Lung (tissue), 17 donors: ENCODE measurements at places on chromosomes 1 and 21. TPM values are rescaled to one million over a fixed set of nuclear protein-coding genes. Genes with fewer than 3 reads are reported as not detected.
A peak's percentile ranks its signal among the peaks of the same experiment; 100 is the strongest.

DNA sequence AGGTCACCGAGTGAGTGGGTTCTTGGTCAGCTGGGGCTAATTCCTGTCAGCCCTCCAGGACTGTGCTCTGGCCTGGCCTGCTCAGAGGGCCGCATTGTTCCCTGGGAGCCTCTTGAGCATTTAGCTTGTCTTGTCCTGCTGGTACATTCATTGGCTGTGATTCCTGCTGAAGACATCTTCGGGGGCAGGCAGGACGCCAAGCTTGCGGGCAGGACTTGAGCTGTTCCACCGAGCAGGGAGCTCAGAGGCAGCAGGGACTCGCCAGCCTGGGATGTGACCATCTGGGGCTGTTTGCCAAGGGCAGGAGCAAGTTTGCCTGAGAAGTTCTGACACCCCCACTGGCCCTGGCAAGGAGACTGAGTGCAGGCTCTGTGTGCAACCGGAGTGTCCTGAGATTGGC, 7.0 kb upstream of the SLC26A9 start:
- DNase-seq = no peak
- no peaks in the 10 kb centered on the region for H3K27me3 ChIP-seq
- no peaks in the 10 kb centered on the region for H3K36me3 ChIP-seq
- H3K4me3 ChIP-seq = no peak overlapping the region

GRCh38 chr1:46522184-46522968, 29.1 kb downstream of the KNCN start:
- H3K4me3 ChIP-seq = no peak overlapping the region
- H3K36me3 ChIP-seq = no peaks in the 10 kb centered on the region
- H3K27me3 ChIP-seq = peaks cover 11% of the 10 kb centered on the region
- DNase-seq = peak; percentile 73
- H3K4me1 ChIP-seq = no peaks in the 10 kb centered on the region
- H3K27ac ChIP-seq = peak overlapping the region; percentile 27

GRCh38 chr1:8373581-8374241, 55.8 kb downstream of the SLC45A1 start:
- DNase-seq = peak; percentile 71
- peaks cover 5% of the 10 kb centered on the region for H3K36me3 ChIP-seq
- H3K4me3 ChIP-seq = no peak overlapping the region
- no peaks in the 10 kb centered on the region for H3K27me3 ChIP-seq

DNA sequence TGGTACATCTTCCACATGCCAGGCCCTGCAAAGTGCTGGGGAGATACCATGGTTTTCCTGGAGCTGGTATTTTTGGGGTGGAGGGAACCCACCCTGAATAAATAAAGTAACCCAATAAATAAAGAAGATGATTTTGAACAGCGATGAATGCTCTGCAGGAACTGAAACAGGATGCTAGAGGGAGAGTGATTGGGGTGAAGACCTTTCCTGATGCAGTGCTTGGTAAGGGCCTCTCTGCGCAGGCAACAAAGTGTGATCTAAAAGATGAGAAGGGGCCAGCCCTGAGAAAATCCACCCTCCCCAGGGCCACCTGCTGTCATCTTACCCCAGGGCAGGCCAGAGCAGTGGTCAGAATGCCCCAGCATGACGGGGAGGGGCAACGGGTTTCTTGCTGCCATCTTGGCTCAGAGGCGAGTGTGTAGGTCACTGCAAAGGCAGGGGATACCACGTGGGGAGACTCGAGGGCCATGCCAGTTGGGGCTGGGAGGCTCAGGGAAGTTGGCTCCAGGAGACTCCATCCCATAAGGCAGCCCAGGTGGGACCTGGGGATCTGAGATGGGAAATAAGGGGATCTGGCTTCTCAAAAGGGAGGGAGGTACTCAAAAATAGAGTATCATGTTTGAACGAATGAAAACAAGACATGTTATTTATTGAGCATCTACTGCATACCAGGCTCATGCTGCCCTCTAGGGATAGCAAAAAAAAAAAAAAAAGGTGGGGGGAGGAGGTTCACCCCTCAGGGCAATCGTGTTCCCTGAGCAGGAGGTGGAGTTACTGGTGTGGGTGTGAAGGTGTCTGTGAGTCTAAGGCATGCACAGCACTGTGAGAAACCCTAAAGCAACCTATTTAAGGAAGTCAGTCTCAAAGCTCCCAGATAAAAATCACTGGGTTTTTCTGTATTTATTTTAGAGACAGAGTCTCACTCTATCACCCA, 2.8 kb downstream of the SRARP start:
- no peaks in the 10 kb centered on the region for H3K36me3 ChIP-seq
- H3K27ac ChIP-seq = no peak overlapping the region
- H3K27me3 ChIP-seq = no peaks in the 10 kb centered on the region
- no peaks in the 10 kb centered on the region for H3K4me1 ChIP-seq

DNA sequence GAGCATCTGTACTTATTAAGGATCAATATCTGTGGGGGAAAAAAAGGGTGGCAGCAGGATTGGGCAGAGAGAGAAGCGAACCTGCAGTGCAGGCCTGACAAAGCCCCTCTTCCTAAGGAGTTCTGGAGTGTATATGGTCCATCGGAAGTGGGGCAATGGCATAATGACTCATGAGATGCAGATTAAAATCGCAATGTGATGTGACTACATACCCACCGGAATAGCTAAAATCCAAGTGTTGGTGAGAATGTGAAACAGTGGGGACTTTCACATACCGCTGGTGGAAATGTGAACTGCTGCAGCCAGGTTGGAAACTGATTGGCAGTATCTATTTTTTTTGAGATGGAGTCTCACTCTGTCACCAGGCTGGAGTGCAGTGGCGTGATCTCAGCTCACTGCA, 8.2 kb upstream of the CREG1 start:
- no peaks in the 10 kb centered on the region for H3K36me3 ChIP-seq
- H3K4me3 ChIP-seq = no peak overlapping the region
- no peaks in the 10 kb centered on the region for H3K27me3 ChIP-seq

- no peaks in the 10 kb centered on the region for H3K36me3 ChIP-seq
- H3K4me3 ChIP-seq = no peak overlapping the region
- H3K4me1 ChIP-seq = peaks cover 3% of the 10 kb centered on the region
- H3K27me3 ChIP-seq = no peaks in the 10 kb centered on the region
Measured at GRCh38 chr21:36411301-36411700, 26.1 kb downstream of the CHAF1B start.

DNA sequence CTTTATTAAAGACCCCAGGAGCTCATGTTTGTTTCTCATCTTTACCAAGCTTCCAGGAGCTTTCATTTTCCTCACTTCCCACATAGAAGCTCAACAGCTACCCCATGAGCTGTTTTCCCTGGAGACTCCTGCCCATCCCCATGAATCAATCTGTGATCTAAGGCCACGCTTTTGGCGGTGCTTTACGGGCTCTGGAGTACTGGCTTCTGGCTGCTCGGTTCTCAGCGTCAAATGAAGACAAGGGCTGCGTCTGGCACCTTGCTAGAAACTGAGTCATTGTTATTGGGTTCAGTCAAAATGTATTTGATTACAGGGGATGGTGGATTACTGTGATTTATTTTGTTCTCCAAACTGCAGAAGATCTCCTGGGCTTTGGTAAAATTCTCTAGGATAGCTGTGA, 39.9 kb downstream of the ACP6 start:
- H3K4me1 ChIP-seq = no peaks in the 10 kb centered on the region
- H3K36me3 ChIP-seq = no peaks in the 10 kb centered on the region
- H3K27ac ChIP-seq = no peak overlapping the region
- no peaks in the 10 kb centered on the region for H3K27me3 ChIP-seq
- no peak overlapping the region for H3K4me3 ChIP-seq

GRCh38 chr1:240877605-240878004, 265.6 kb upstream of the GREM2 start:
- H3K36me3 ChIP-seq = no peaks in the 10 kb centered on the region
- H3K4me3 ChIP-seq = no peak overlapping the region
- no peak for DNase-seq
- H3K4me1 ChIP-seq = no peaks in the 10 kb centered on the region
- no peaks in the 10 kb centered on the region for H3K27me3 ChIP-seq

- no peaks in the 10 kb centered on the region for H3K27me3 ChIP-seq
- H3K4me3 ChIP-seq = no peak overlapping the region
- no peaks in the 10 kb centered on the region for H3K36me3 ChIP-seq
- no peaks in the 10 kb centered on the region for H3K4me1 ChIP-seq
- no peak overlapping the region for H3K27ac ChIP-seq
Measured at GRCh38 chr21:34956416-34957316, 92.4 kb downstream of the RUNX1 start.

DNA sequence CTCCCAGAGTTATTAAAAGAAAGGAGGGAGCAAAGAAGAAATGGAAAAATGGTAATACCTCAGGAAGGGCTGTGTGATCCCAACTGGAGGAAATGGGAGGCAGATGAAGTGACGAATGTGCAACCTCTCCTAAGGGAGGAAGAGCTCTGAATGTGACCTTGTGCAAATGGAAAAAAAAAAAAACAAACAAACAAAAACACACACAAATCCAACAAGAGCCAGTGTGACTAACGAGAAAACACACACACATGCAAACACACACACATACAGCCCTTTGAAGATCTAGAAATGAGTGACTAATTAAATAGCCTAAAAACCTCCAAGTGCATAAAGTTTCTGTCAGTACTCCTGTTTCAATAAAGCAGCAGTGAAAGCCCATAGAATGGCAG, 49.0 kb downstream of the CCN1 start:
- no peaks in the 10 kb centered on the region for H3K36me3 ChIP-seq
- H3K4me1 ChIP-seq = no peaks in the 10 kb centered on the region
- no peak overlapping the region for H3K27ac ChIP-seq
- no peak for DNase-seq

- H3K27me3 ChIP-seq = no peaks in the 10 kb centered on the region
- H3K4me3 ChIP-seq = no peak overlapping the region
- DNase-seq = no peak
- H3K27ac ChIP-seq = no peak overlapping the region
- no peaks in the 10 kb centered on the region for H3K36me3 ChIP-seq
- H3K4me1 ChIP-seq = peaks cover 70% of the 10 kb centered on the region
Measured at GRCh38 chr1:226658546-226659125, 80.4 kb downstream of the ITPKB start.

DNA sequence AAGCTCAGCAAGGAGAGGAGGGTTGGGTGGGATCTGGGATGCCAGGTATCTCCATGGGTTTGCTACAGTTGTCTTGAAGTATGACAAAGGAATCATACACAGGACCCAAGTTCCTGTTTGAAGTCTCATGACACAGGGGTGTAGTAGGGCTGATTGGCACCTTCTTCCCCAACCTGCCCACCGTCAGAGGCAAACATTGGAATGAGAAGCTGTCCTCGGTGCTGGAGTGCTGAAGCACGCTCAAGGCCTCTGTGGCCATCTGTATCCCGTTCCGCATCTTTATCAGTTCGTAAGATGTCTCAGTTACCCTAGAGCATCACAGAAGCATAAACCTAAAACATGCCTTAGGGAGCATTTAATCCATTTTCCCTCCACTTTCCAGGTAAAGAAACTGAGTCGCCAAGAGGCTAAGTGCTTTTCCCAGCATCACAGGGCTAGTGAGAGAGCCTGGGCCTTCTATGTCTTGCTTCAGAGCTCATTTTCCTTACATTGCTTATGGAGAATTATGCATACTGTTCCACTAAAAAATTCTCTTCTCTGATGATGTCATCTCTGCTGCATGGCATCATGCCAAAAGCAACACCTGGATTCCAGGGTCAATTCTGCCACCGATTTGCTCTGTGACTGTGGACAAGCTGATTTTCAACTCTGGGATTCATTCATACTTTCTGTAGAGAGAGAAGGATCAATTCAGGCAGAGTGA, 34.2 kb downstream of the VWA5B1 start:
- H3K27me3 ChIP-seq = peaks cover 3% of the 10 kb centered on the region
- H3K4me1 ChIP-seq = peaks cover 3% of the 10 kb centered on the region
- H3K4me3 ChIP-seq = no peak overlapping the region
- H3K36me3 ChIP-seq = no peaks in the 10 kb centered on the region
- DNase-seq = peak; percentile 45

GRCh38 chr1:21090463-21090862, 86.2 kb downstream of the EIF4G3 start:
- H3K27ac ChIP-seq = no peak overlapping the region
- no peak overlapping the region for H3K4me3 ChIP-seq
- DNase-seq = no peak
- H3K4me1 ChIP-seq = no peaks in the 10 kb centered on the region
- H3K36me3 ChIP-seq = peaks cover 5% of the 10 kb centered on the region

GRCh38 chr1:205668951-205669340, 11.4 kb downstream of the SLC45A3 start:
- H3K27me3 ChIP-seq = no peaks in the 10 kb centered on the region
- DNase-seq = no peak
- H3K4me1 ChIP-seq = no peaks in the 10 kb centered on the region
- no peaks in the 10 kb centered on the region for H3K36me3 ChIP-seq
- no peak overlapping the region for H3K27ac ChIP-seq
- no peak overlapping the region for H3K4me3 ChIP-seq

DNA sequence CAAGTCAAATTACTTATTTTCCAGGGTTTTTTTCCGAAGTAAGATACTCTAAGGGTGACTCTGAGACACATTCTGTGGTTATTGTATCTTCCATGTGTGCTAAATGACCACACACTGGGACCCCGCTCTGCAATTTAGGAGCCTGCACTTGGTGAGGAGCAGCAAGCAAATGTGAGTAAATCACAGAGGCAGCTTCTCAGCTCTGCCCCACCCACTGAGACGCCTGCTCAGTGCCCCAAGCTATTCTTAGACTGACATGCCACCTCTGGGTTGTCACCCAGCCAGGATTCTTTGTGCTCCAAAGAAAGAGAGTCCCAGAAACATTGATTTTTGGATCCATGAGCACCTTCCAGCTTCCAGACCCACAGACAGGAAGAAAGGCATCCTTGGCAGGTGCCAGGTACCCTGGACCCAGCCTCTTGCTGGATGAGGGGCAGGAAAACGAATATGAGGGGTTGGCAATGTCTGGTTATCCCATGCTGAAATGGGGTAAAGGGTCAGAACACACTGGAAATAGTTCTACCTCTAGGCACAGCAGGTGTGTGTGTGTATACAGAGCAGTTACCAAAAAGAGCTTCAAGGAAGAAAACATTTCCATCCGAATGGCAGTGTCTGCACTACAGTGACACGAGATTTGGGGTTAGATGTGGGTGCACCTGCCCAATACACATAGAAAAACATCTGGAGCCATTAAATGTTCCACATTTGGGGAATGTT, 41.2 kb downstream of the TNR start:
- H3K27ac ChIP-seq = no peak overlapping the region
- H3K27me3 ChIP-seq = peaks cover 13% of the 10 kb centered on the region
- H3K4me1 ChIP-seq = no peaks in the 10 kb centered on the region
- DNase-seq = no peak
- no peak overlapping the region for H3K4me3 ChIP-seq
- no peaks in the 10 kb centered on the region for H3K36me3 ChIP-seq

The FAM3B gene
- 4.5 TPM for polyA plus RNA-seq

The DIO1 gene
- 0.41 TPM for polyA plus RNA-seq

The SPRR2E gene
- 0.60 TPM for polyA plus RNA-seq

The ECM1 gene
- 9.0 TPM for polyA plus RNA-seq
